ENCODE measurements at places on chromosomes 2 and 18.

DNA sequence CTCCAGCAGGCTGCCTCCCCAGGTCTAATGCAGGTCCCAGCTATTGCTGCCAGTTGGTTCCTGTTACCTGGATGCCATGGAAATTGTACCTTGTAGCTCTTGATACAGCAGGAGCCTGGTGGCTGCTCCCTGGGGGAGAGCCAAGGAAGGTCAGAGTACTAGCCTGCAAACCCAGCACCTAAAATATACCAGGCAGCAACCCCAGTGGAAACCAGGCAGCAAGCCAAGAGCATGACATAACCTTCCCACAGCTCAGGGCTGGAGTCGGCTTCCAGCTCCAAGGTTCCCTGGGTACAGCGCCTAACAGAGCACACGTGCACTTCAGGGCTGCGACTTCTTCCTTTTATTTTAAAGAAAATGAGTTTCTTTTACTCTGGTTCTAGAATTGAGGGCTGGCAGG is 30.3 kb downstream of the TNP1 start:
- DNase-seq, result no peak

GRCh38 chr18:37698508-37699040 is 133.0 kb upstream of the CELF4 start:
- no peak for DNase-seq

GRCh38 chr2:27776097-27776496 is 4.6 kb downstream of the MRPL33 start:
- no peak for DNase-seq

DNA sequence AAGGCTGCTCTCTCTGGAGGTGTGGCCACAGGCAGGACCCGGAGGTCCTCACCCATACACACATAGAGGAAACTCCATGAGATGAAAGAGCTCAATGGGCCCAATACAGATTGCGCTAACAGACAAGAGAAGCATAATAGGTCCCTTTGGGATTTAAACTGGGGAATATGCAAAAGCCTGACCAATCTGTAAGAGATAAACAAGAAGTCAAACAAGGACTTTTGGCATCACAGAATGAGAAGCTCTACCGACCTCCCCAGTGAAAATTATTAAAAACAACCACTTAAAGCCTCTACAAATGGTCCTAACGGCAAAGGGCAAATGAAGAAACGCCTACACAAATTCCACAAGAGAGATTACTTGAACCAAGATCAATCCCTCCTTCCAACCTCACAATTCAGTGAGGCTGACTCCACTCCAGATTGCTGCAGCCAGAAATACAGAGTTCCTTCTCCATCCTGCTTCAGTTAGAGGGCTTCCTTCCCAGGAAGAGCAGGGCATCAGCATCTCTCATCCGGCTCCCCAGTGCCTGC is 10.8 kb downstream of the IWS1 start:
- DNase-seq, result no peak

DNA sequence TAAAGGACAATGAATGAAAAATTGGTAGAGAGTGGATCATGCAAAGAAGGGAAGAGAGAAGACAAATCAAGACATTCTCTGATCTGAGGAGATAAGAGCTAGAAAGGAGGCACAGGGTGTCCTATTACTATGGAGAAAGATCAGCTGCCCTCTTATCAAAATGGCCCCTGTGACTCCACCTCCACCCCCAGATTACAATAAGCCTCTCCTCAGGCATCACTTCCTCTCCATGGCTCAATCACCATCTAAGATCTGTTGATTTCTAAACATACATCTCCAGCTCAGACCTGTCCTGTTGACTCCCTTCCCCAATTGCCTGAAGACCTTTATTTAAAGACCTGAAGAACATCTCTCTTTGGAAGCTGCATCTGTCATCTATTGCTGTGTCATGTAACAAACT is 43.2 kb downstream of the SP100 start:
- DNase-seq, result no peak

- no peak for DNase-seq
These were observed 67.0 kb upstream of the TCF7L1 start for GRCh38 chr2:85066006-85066740.

- DNase-seq, result no peak
These were observed 32.3 kb upstream of the ASNSD1 start for GRCh38 chr2:189628817-189629530.

GRCh38 chr18:37161491-37161890 is 332.6 kb downstream of the KIAA1328 start:
- peak; percentile 23 for DNase-seq

DNA sequence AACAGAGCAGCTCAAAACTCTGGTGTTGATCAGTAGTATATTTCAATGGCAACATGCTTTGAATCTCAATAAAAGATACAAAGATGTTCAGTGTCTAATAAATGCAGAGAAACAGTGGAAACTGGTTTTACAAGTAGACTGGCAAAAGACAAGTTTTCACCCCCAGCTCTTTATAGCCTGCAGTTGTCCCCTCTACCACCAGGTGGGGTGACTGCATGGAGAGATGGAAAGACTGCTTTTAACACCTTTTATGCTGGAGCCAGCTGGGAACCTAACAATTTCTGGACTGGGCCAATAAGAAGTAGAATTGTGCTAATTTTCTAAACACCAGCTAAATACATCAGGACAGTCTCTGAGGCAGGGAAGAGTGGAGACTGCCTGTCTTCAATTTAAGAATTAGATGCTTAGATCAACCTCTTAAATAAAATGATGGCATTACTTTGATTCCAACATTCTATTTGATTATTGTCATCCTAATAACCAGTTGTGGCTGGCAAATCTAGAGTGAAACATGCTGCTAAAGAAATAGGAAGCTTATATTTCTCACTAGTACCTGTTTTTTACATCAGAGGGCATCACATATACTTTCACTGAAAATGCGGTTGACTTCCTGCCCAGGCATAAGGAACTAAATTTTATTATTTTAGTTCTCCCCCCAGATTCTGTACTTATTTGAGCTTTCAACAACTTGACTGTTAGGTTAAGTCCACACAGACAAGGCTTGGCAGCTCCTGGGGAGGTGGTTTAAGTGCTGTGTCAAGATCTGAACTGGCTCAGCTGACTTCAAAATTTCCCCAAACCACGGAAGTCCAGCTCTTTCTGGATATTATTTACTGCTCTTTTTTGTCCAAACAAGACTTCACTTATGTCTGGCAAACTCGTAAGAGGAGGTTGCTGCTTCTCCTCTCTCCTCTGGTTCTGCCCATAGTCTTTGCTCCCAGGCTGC is 140.5 kb downstream of the TPGS2 start:
- peak; percentile 14 for DNase-seq

- no peak for DNase-seq
These were observed 19.8 kb upstream of the HK2 start for GRCh38 chr2:74814102-74814501.

GRCh38 chr18:34742891-34743341 is 32.8 kb downstream of the DTNA start:
- DNase-seq, result no peak

DNA sequence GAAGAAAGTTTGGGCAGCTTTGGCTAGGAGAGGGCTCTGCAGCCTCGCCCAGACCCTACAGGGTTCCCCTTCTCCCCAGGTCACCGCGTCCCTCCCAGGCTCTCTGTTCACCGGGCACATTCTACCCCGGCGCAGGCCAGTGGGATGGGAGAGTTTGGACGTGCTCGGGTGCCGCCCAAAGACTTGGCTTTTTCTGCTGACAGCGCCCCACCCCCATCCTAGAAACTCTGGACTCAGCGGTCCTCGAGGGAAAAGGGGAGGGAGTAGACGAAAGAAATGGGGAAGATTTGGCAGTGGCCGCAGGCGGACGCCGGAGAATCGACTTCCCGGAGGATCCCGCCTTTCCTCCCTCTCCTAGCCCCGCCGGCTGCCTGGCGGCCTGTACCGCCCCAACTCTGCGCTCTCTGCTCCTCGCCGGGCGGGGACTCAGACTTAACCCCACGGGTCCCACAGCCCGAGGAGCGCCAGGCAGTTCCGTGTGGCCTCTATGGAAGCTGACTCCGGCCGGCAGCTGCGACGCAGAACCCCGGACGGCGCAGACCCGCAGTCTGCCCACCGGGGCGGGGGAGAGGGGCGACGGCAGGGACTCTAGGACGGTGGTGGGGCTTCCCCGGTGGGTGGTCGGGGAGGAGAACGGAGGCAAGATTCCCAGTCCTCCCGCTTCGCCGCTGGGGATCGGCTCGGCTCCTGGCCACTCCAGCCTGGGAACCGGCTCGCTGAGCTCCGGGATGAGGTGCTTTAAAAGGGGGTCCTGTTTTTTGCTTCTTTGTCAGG is 863 bp upstream of the SIX2 start:
- DNase-seq, result no peak

GRCh38 chr18:58390399-58390798 is 238.5 kb downstream of the ALPK2 start:
- DNase-seq, result no peak

- DNase-seq, result no peak
These were observed 22.3 kb upstream of the RAB10 start for GRCh38 chr2:26011609-26011989.

All from T-helper 2 cell (primary cell).